ENCODE measurements at places on chromosomes 7 and 10.

GRCh38 chr10:27838361-27838760 is 92.7 kb upstream of the MKX start:
- DNase-seq = no peak

DNA sequence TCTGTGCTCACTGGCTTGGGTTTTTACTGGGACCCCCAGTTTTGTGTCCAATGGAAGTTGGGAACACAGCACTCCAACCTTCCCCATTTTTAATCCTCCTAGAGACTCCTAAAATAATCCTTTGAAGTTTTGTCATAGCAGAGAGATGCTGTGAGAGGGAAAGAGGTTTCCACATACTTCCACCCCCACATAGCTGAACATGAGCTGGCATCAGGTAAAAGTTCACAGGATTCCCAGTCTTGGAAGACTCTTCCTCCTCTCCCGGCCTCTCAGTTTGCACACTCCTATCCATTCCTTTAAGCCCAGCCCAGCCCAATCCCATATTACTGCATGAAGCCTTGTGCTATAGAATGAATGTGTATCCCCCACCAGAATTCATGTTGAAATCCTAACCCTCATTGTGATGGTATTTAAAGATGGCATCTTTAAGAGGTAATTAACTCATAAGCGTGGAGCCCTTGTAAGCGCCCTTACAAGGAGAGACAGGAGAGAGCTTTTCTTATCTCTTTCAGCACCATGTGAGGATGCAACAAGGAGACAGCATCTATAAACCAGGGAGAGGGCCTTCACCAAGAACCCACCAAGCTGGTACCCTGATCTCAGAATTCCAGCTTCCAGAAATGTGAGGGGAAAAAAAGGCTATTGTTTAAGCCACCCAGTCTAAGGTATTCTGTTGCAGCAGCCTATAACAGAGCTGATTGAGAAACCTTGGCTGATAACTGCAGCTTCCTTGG is 22.4 kb downstream of the GRM8 start:
- no peak for DNase-seq

- peak; percentile 99 for DNase-seq
Measured at GRCh38 chr10:6239213-6239991, 36.7 kb downstream of the PFKFB3 start.

- peak; percentile 57 for DNase-seq
Measured at GRCh38 chr10:30057421-30057841, 2.0 kb downstream of the JCAD start.

DNA sequence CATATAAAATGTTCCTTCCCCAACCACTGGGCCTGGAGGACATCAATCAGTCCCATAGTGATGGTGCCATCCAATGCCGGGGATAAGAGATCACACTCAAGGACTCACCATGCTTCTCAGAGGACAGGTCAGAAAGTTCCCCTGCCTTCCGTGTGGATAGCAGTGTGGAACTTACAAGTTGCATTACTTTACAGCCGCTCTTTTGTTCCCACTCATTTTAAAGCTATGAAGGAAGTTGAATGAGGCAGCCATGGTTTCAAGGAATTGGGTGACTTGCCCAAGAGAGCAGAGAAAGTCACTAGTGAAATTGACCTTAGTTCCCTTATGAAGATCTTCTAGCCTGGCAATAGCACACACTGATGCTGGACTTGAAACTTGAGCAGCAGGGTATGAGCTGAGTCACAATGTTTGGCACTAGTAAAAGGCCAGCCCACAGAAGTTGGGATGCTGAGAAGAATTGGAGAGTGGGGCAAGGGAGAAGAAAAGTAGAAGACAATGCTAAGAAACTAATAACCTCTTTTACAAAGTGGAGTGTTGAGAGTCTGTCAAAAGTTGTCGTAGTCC is 78.7 kb downstream of the CXCL12 start:
- peak; percentile 52 for DNase-seq

- no peak for DNase-seq
Measured at GRCh38 chr7:70730451-70731110, 401.4 kb upstream of the GALNT17 start.

DNA sequence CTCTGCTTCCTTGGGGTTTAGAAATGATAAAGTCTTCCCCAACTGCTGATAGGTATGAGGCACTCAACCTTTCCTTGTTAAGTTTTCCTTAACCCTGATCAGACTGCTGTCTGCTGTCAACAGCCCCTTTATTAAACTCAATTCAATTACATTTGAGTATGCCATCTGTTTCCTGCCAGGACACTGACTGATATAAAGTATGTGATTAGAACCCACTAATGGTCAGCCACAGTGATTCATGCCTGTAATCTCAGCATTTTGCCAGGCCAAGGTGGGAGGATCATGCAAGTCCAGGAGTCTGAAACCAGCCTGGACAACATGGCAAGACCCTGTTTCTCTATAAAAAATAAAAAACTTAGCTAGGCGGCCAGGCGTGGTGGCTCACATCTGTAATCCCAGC is 18.1 kb downstream of the BAZ1B start:
- DNase-seq = no peak

- DNase-seq = peak; percentile 78
Measured at GRCh38 chr7:100584683-100585510, 1.0 kb downstream of the LRCH4 start.

DNA sequence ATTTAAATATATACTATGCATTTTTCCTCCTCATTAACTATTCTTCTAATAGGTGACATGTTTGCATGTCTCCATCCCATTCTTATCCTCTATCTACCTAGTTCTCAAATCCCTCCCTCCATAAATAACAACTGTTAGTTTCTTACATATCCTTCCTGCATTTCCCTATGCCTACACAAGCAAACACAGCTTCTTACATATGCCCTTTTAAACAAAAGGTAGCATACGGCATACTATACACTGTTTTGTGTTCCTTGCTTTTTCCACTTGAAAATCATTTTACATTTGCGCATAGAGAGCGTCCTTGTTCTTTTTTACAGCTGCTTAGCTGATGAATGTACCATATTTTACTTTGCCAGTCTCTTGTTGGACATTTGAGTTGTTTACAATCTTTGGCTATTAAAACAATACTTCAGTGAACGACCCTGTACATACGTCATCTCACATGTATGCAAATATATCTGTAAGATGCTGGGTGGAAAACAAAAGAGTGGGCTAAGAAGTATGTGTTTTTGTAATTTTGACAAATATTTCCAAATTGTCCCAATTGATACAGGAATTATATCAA is 7.8 kb downstream of the GOT1 start:
- no peak for DNase-seq

DNA sequence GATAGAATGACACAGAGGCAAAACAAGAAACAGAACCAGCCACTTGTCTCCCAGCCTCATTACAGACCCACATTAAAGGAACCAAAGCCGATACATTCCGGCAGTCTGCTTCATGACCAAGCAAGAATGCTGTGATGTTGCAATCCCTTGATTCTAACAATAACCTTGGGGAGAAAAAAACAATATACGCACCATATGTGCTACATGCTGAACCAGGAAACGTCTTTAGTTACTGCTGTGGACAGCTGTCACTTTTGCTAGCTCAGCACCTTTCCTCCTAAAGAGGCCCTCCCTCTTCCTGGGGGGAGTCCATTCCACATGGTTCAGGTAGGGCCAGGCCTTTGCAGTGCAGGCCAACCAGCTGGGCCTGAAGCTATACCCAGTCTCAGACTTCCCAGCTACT is 79.1 kb downstream of the PRTFDC1 start:
- DNase-seq = peak; percentile 98

- no peak for DNase-seq
Measured at GRCh38 chr10:25631471-25631870, 302.6 kb upstream of the MYO3A start.

DNA sequence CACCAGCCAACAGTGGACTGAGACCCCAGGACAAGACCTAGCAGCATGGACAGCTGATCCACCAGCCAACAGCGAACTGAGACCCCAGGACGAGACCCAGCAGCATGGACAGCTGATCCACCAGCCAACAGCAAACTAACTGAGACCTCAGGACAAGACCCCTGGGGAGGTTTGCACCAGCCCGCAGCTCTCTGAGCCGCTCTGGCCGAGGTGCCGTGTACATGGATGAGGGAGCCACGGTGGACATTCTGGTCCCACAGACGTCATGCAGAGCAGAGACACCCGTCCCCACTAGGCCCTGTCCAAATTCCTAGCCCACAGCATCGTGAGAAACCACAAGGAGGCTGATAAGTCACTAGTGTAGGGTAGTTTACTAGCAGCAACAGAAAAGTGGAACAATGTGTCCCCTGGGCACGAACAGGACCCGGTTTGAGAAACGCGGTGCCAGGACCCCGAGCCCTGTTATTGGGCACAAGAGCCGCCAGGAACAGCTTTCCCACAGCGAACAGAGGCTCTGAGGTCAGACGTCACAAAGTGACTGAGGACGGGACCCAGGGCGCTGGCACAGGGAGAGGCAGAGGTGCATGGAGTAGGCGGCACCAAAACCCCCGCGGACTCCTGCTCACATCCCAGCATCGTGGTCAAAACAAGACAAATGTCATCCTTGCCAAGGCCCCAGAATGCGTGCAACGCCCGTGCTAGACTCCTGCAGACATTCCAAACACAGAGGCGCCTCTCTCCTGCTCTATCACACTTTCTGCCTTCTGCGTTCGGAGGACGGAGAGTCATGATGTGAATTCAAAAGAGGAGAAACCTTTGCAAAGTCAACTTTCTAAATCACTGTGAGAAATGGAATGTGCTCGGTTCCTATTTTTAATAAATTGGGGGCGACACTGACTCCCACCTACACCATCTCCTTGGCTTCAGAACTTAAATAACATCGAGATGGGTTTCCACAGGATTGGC is 8.1 kb downstream of the STK32C start:
- DNase-seq = no peak

All from iris pigment epithelial cell (primary cell).